ENCODE measurements at places on chromosomes 7 and 10. TPM values are rescaled to one million over a fixed set of nuclear protein-coding genes. Genes with fewer than 3 reads are reported as not detected.

CDH23 gene
- 4.3 TPM for total RNA-seq

CFAP70 gene
- total RNA-seq: 0.17 TPM

CPEB3 gene
- total RNA-seq: 1.9 TPM

LIPN gene
- total RNA-seq: not detected

GRCh38 chr10:6774406-6774805, 194.3 kb upstream of the PRKCQ start:
- no peak overlapping the region for H3K4me3 ChIP-seq
- no peaks in the 10 kb centered on the region for H3K4me1 ChIP-seq
- DNase-seq: no peak
- H3K27me3 ChIP-seq: no peaks in the 10 kb centered on the region

GRCh38 chr7:42479452-42479815, 242.4 kb upstream of the GLI3 start:
- H3K4me3 ChIP-seq: no peak overlapping the region
- no peaks in the 10 kb centered on the region for H3K36me3 ChIP-seq
- no peak for DNase-seq
- H3K4me1 ChIP-seq: peaks cover 8% of the 10 kb centered on the region
- H3K27me3 ChIP-seq: no peaks in the 10 kb centered on the region

DNA sequence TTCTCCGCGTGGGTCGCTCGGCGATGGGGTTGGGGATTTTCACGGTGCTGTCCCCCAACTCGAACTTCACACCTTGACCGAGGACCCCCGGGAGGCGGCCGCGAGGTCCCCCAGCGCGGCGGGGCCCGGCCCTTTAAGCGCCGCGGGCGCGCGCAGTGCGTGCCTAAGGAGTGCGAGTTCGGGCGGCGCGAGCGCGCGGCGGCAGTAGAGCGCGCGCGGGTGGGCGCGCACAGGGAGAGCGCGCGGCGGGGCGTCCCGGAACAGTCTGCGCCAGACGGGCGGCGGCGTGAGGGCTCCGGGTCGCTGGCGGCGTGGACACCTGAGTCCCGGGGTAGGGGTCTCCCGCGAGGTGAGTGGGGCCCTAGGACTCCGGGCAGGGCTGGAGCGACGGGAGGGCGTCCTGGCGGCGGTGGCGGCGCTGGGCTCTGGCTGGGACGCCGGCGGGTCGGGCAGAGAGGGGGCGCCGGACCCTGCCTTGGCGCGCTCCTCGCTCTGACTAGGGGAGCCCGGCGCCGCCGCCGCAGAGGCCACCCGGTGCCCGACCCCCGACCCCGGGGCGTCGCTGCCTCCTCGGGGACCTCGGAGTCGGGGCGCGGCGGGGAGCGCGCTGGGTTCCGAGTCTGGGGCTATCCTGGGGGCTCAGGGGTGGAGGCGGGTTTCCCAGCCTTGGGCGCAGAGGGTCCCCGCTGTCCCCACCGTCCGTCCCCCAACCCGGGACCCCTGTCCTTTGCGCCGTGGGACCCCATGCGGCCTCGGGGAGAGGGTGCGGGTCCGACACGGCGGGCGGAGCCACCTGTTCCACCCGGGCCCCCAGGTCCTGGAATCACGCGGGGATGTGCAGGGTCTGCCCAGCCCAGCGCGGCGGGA, at the start of gene PROSER2:
PROSER2 (plus strand) TSS at position 235 of the 867 bp plus-strand sequence. CDS start 28,722 bp downstream, outside the sequence.
- H3K27ac ChIP-seq: no peak within 1 kb of the TSS
- H3K36me3 ChIP-seq: no peaks in the 10 kb centered on the region
- DNase-seq: peak; percentile 67
- peak within 1 kb of the TSS; percentile 90 for H3K4me3 ChIP-seq
- H3K4me1 ChIP-seq: peaks cover 6% of the 10 kb centered on the region

DNA sequence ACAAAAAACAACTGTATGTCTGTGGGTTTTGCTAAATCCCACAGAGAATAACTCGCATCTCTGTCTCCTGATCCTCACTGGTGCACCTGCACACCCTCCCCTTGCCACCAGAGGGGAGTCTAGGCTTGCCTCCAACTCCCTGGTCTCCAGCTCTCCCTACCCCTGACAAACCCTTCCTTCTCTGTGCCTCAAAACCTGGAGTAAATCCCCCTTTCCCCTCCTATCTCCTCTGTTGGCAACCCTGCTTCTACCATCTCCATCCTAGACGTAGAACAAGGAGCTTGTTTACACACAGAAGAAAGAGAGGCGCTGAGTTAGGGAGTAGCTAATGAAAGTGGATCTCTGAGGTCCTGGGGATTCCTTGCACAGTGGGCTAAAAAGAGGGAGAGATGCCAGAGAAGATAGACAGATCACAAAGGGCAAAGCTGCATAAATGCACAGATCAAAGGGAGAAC, 6.0 kb downstream of the MBLAC1 start:
- H3K27ac ChIP-seq: no peak overlapping the region
- H3K36me3 ChIP-seq: no peaks in the 10 kb centered on the region
- no peak overlapping the region for H3K4me3 ChIP-seq

- no peaks in the 10 kb centered on the region for H3K27me3 ChIP-seq
- peak; percentile 65 for DNase-seq
- peaks cover 6% of the 10 kb centered on the region for H3K4me1 ChIP-seq
- H3K27ac ChIP-seq: no peak overlapping the region
- H3K4me3 ChIP-seq: no peak overlapping the region
Measured at GRCh38 chr10:124632064-124632531, 112.1 kb downstream of the FAM53B start.

Data from GM23338 (cell line).